ENCODE measurements at places on chromosomes 12 and 14.

GRCh38 chr12:30457621-30458289, 237.9 kb downstream of the IPO8 start:
- no peak for DNase-seq

DNA sequence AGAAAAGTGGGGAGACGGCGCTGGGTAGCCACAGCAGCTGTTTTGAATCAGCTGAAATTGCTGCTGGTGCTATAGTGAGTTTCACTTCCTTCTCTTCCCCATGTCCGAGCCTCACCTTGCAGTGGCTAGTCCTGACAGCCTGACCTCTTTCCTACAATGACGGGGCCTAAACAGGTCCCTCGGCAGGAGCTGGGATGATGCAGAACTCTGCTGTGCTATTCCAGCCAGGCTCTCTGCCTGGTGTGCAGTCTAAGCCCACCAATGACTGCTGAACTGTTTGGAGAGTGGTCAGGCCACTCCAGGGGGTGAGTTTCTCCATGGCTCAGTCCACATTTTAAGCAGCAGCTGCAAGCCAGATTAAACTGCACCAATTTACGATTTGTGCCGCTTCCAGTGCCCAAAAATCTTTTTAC, 207.3 kb downstream of the TTC7B start:
- DNase-seq = no peak

DNA sequence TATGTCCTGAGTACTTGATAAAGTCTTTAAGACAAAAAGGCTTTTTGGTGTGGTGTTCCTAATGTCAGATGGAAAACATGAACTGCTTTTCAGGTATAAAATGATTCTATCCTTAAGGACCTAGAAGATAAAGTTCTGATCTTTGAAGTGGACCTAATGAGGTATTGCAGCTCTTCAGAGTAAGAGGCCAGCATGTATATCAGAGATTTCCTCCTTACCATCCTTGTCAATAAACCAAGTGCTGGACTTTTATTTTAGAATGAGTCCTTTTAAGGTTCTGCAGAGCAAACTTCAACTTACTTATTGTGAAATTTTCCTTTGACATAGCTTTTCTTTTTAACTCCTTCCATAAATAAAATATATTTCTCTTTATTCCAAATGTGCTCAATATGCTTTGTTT, 50.1 kb downstream of the UNC79 start:
- DNase-seq = no peak

DNA sequence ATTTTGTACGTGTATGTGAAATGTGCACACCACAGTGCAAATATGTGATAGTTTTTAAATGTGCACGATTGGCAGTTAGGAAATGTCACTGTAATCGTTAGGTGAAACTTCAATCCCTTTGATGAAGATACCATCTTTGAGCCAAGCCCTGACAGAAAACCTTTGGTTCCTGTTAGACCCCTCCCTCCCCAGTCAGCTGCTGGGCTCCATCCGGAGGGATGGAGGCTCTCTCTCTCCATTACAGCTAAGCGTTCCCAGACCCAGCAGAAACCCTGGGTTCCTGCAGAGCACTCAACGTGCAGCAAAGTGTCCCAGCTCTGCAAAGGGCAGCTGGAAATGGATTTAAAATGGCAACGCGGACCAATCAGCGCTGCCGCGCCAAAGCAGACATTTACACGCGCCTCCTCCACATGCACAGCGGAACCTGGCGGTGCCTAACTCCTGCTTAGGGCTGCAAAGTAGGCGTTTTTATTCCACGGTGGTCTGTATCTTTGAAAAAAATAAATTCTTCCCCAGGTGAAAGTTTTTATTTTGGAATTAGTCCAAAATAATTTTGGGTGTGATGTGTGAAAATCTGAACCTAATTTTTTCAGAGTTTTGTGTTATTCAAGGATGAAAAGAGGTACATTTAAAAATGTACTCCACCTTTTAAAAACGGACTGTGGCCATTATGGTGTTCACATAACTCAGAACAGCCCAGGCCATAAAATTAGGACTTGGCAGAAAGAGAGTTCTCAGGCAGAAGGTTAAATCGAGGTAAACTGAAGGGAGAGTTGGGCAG, 1.4 kb upstream of the HMGA2 start:
- no peak for DNase-seq

- no peak for DNase-seq
These were observed 1.3 kb downstream of the TRAF3 start for GRCh38 chr14:102778338-102779083.

- DNase-seq = no peak
These were observed 81.2 kb downstream of the BMP4 start for GRCh38 chr14:53875324-53875897.

GRCh38 chr12:113093409-113094101, 37.0 kb downstream of the DTX1 start:
- no peak for DNase-seq

DNA sequence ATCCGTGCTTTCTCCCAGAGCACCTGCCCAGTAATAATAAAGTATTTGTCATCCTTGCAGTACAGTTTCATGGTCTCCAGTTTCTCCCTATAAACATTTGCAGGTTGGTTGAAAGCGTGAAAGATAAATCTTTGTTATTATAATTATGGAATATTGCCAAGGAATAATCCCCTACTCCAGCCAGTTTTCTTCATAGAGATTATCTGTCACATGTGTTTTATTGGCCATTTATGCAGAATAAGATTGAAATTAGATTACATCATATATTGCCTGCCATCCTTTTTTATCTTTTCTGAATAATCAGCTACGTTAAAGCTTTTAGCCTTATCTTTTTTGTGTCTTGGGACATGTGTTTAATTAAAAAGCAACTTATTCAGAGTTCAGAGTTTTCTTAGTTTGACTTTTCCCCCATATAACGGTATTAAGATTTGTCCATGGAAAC, 168.0 kb downstream of the KICS2 start:
- DNase-seq = no peak

DNA sequence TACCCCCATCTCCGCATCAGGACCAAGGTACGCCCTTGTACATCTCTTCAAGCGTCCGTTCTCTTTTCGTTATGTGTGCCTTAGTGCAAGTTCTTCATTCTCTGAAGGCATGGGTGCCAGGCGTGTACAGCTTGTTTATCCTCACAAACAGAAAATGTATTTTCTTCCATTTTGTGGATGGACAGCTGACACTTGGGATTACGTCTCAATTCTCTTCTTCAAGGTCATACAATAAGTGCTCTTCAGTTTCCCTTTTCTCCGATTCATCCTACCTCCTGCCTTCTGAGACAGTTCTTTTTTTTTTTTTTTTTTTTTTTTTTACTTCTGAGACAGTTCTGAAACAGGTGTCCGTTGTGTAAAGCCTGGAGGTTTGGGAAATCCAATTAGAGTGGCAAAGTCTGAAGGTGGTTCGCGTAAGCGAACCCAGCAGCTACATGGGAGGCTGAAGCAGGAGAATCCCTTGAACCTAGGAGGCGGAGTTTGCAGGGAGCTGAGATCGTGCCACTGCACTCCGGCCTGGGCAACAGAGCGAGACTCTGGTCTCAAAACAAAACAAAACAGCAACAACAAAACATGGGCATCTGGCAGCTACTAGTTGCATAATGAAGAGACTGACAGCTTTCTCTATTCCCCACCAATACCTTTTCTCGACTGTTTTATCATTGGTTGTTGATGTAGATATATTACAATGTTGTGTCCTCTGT, 734 bp downstream of the COX6A1 start:
- DNase-seq = no peak

- DNase-seq = no peak
These were observed 36.1 kb downstream of the KCTD10 start for GRCh38 chr12:109440851-109441490.

DNA sequence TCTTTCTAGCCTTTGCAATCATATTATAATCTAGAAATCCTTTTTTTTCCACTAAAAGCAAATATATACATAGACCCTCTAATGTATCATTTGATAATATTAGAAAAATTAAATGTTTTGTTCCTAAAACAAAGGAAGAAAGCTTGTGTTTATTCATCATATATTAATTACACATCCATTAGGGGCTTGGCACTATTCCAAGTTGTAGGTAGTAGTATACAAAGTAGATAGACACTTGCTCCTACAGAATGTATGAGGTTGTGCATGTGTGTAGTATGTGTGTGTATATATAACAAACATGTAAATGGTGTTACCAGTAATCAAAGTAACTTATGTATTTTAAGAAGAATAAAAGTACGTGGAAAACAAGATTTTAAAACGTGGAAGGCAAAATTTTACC, 15.0 kb upstream of the KCNMB4 start:
- no peak for DNase-seq

DNA sequence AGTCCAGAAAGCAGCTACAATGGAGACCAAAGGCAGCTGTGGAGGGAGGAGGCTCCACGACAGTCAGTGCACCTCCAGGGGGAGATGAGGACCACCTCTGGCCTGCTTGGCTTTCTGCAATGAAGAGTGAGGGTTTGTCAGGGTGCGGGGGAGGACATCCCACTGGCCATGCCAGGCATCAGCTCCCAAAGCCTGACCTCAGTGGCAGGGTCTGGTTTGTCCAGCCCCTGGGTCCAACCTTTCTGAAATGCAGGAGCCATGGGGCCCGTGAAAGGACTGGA, 35.2 kb downstream of the SLC6A12 start:
- DNase-seq = no peak

- no peak for DNase-seq
These were observed 83.2 kb downstream of the PITPNM2 start for GRCh38 chr12:123067654-123068053.

GRCh38 chr12:118925826-118926225, 55.5 kb upstream of the SRRM4 start:
- no peak for DNase-seq

- DNase-seq = no peak
These were observed 12.8 kb downstream of the EPYC start for GRCh38 chr12:90991952-90992465.

GRCh38 chr12:58309806-58310205, 368.4 kb downstream of the ATP23 start:
- DNase-seq = no peak

- no peak for DNase-seq
These were observed 63.2 kb upstream of the TMX1 start for GRCh38 chr14:51176839-51177238.

DNA sequence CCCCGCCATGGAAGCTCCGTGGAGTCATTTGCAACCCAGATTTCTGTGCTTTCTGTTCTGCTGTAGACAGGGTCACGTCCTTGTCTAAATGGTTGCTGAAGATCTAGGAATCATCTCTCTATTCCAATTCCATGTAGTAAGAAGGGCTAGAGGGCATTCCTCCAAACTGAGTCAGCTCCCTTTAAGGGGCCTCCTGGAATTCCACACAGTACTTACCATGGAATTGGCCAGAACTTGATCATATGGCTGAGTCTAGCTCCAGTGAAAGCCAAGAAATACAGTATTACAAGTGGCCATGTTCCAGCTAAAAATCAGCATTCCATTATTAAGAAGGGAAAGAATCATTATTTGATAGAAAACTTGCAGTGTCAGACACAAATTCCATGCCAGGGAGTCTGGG, 171.9 kb downstream of the PRKCH start:
- DNase-seq = no peak

DNA sequence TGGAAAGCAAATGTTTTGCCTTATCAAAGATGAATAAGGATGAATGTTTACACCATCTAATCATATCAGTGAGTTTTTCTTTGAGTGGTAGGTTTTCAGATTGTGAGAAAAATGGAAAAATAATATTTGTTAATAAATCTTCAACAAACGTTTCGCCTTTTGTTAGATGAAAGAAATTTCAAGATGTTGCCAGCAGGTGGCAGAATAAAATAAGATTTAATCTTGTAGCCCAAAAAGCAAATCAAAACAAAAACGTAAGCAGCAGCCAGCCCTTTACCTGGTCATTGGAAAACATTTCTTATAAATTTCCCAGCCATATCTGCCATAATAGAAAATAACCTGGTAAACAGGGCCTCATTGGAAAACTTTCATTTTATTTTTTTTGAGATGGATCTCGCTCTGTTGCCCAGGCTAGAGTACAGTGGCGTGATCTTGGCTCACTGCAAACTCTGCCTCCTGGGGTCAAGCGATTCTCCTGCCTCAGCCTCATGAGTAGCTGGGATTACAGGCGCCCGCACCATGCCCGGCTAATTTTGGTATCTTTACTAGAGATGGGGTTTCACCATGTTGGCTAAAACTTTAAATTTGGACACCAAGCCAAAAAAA, 15.4 kb upstream of the TMEM120B start:
- DNase-seq = no peak
